Activated CD4-positive, alpha-beta T cell treated with anti-CD3 and anti-CD28 coated beads, Interleukin-2, amount 50 U/mL, for 16 hours (primary cell): ENCODE measurements at places on chromosomes 1 and 21.

DNA sequence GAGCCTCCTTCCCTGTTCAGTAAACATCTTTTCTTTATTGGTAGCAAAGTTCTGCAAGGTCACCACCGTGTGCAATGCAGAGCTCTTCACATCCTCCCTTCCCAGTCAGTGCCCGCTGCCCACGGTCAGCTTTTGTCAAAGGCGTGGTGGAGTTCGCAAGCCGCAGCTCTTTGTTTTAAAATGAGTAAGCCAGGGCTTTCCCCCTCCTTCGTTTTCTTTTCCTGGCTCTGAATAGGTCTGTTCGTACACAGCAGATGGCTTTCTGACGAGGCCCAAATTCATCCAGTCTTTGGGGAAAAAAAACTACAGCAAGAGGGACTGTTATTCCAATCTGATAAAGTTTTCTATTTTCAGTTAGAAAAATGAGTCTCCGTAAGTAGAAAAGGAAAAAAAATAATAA, 153.2 kb downstream of the LRIG2 start:
- DNase-seq = peak; percentile 35

DNA sequence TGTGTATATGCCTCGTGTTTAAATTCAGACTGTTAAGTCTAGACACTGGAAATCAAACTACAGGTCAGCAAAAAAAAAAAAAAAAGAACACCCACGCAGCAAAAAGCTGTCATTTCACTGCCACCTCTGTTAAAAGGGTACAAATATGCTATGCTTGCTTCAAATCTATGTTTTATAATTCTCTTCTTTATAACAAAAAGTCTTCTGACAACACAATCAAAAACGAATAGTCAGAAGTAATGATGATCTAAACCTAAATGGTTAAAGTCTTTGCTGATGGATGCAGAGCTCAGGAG, 438.9 kb downstream of the SMYD3 start:
- DNase-seq = no peak

DNA sequence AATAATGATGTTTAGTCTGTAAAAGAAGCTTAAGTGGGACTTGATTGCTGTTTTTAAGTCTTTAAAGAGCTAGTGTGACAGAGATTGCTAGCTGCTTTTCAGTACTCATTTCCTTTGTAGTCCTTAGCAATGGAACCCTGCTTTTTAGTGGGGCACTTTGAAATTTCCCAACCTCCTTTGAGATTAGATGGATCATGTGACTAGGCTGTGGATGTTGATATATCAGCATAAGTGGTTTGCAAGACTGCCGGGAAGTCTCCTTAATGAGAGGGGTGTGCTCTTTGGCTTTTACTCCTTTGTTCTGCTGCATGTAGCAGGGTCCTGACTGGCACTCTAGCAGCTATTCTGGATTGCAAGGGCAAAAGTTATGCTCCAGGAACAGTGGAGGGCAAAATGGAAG, 11.2 kb upstream of the RCOR3 start:
- DNase-seq = no peak

GRCh38 chr1:212431644-212432043, 1.1 kb upstream of the NENF start:
- no peak for DNase-seq

DNA sequence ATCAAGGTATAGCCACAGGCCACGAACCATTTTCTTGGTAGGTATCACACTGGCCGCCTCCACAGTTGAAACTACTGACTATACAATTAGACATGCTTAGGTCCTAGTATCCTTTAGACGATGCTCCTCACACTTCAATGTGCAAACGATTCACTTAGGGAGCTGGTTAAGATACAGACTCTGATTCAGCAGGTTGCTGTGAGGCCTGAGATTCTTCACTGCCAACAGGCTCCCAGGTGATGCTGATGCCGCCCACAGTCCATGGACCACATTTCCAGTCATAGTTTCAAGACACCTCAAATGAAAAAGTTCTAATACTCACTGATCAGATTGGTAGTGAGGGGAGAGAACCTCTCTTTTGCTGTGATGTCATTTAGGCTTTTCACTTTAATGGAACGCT, 6.8 kb downstream of the ATP5PO start:
- no peak for DNase-seq

DNA sequence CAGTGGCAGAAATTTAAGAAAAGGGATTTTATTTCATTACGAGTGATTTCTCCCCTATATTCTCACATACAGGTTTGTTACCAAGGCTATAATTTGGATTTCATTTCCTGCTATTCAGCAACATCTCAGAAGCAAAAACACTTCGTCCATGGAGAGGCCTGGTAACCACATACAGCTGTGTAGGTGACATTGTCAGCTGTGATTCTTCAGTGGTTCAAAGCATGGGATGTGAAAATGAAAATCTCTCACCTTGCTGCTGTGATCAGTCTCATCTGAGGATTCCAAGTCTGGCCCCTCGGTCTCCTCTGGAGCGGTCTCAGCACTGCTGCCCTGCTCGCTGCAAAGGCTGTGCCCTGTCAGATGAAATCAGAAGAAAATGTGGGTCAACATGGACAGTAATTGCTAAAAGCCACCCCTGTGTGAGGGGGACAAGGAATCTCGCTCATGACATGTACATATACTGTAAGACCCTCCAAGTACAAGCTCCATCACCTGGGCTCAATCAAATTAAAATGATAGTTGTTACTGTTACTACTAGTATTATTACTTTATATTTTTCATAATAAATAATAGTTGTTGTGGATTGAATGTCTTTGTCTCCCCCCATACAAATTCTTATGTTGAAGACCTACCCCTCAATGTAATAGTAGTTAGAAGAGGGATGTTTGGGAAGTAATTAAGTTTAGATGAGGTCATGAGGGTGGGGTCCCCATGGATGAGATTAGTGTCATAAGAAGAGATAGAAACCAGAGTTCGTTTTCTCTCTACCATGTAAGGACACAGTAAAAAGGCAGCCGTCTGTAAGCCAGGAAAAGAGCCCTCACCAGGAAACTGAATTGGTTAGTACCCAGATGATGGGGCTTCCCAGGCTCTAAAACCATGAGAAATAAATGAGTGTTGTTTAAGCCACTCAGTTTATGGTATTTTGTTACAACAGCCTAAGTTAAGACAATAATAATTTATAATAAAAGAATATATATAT, 126.7 kb upstream of the KRTAP19-8 start:
- peak; percentile 51 for DNase-seq

DNA sequence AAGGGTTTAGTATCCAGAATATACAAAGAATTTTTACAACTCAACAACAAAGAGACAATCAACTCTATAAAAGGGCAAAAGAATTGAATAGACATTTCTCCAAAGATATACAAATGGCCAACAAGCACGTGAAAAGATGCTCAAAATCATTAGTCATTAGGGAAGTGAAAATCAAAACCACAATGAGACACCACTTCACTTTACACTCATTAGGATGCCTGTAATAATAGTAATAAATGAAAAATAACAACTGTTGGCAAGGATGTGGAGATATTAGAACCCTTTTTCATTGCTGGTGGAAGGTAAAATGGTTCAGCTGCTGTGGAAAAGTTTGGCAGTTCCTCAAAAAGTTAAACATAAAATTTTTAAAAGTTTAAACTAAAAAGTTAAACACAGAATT, 7.0 kb upstream of the ABCD3 start:
- peak; percentile 10 for DNase-seq

DNA sequence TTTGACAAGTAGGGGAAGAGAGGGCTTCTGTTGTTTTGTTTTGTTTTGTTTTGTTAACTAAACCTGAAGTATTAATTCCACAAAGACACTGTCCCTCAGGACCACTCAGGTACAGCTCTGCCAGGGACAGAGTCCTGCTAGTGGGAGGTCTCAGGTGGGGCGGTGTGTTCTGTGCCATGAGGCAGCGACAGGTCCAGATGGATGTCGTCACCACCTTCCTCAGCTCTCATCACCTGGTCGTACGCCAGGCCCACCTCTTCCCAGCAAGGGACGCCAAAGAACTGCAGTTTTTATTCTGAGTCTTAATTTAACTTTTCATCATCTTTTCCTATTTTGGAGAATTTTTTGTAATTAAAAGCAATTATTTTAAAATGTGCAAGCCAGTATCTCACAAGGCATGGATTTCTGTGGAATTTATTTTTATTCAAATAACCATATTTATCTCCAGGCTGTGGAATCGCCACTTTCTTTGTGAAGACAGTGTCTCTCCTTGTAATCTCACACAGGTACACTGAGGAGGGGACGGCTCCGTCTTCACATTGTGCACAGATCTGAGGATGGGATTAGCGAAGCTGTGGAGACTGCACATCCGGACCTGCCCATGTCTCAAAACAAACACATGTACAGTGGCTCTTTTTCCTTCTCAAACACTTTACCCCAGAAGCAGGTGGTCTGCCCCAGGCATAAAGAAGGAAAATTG, 62.5 kb downstream of the POFUT2 start:
- no peak for DNase-seq

DNA sequence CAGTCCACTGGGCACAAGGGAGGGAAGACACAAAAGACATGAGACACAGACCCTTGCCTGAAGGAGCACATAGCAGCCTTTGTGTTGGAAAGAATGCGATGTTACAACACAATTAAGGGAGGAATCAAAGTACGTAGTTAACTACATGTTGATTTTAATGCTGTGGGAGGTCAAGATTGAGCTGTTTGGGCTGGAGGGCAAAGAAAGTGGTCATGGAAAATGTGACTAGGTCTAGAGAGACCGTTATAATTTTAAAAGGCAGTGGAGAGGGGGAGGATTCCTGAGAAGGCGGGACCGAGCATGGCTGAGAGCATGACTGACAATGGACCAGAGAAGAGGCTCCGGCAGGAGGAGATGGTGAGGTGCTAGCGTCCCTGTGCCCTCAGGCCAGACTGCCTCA, 111.8 kb upstream of the ATP1A1 start:
- no peak for DNase-seq

DNA sequence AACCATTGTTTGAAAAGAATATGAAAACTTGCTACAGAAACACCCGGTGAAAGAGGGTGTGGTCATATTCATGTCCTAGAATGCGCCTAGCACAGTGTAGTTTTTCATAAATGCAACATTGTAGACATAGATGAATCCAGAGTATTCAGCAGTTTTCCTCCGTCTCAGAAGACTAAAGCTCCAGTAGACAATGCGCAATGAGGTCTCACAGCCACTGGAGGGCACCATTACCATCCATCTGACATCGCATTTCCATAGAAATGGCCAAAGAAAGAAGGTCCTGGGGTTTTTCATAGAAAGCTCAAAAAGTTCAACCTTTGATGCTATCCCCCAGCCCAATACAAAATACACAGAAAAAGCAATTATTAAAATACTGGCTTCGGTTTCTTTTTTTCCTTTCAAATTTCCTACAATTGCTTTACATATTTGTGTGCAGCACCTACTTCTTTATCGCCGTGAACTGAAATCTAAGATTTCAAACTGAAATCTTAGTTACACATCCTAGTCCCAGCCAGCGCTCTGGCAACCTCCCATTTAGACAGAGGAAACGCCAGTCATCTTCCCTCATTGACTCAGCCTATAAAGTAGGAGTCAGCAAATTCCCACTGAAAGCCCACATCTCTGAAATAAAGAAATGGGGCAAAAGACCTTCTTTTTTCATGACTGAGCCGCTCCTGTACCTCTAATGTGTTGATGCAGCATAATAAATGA, 3.9 kb upstream of the CD58 start:
- DNase-seq = peak; percentile 74

GRCh38 chr1:39666772-39667171, 5.1 kb downstream of the NT5C1A start:
- peak; percentile 89 for DNase-seq

DNA sequence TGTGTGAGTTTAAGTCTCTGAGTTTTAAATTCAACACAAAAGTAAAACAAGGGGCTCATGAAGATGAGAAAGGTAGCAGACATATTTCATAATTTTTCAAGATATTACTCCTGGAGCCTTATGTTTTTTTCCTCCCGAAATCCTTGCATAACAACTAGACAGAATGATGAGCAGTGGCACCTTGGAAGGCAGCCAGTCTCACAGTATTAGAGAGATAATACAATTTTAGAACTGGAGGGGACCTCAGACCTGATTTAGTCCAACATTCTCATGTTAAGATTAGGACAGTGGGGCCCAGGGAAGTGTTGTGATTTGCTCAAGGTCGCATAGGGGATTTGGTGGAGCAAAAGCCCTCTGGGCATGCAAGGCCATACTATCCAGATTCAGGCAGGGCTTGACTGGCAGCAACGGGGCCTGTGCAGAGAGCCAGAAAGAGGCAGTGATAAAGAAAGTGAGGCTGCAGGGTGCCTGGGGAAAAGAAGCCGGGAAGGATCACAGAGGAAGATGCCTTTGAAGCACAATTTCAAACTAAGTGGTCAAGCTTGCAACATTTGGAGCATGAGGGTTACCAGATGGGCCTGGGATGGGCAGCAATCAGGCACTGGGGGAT, 31.4 kb upstream of the BCL9 start:
- no peak for DNase-seq

DNA sequence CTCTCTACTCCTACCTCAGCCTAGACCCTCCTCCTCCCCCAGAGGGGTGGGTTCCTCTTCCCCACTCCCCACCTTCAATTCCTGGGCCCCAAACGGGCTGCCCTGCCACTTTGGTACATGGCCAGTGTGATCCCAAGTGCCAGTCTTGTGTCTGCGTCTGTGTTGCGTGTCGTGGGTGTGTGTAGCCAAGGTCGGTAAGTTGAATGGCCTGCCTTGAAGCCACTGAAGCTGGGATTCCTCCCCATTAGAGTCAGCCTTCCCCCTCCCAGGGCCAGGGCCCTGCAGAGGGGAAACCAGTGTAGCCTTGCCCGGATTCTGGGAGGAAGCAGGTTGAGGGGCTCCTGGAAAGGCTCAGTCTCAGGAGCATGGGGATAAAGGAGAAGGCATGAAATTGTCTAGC, 21.6 kb upstream of the VPS13D start:
- no peak for DNase-seq

DNA sequence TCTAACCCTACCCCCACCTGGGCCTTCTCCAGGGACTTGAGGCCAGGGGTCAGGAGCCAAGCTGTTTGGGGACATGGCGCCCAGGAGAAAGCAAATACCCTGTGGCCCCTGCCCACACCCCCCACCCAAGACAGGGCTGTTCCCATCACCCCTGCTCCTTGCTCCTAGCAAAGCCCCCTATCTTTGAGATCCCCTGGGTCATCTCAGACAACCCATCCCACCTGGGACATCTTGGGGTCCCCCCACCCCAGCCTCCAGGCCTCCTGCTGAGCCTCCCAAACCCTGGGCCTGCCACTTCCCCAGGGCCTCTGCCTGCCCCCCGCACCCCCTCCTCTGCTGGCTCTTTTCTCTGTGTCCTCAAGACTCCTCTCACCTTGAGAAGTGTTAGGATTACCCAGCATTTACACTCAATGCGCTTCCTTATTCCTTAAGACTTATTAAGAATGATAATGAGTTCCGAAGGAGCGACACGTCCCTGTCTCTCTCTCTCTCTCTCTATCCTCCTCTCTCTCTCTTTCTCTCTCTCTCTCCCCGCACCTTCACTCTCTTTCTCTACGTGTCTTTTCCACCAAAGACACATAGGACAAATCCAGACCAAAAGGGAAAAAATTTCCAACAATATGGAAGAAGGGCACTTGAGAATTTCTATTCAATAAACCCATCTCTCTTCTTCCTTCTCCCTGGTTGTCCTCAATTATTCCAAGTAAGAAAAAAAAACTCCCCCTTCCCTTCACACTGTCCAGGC, 7.2 kb downstream of the CASZ1 start:
- no peak for DNase-seq
